ENCODE measurements at places on chromosomes 12 and 14.

DNA sequence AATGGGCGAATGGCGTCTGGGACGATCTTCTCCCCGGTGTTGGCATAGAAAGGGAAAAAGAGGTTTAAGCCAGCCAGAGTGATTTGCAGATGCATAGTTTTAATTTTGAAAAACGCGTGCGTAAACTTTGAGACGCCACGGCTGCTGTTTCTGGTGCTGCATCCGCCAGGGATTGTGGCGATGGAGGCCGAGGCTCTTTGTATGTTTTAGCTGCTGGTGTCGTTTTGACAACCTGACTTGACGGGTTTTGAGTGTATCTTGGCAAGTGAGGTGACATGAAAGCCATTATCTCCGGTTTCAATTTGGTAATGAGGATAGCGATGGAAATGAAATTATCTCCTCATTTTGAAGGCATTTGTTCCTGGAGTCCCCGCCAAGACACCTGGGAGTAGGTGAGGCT lies 1.6 kb downstream of the PTGDR start:
- DNase-seq = no peak

GRCh38 chr12:129886541-129886940 lies 17.3 kb downstream of the TMEM132D start:
- DNase-seq = no peak

DNA sequence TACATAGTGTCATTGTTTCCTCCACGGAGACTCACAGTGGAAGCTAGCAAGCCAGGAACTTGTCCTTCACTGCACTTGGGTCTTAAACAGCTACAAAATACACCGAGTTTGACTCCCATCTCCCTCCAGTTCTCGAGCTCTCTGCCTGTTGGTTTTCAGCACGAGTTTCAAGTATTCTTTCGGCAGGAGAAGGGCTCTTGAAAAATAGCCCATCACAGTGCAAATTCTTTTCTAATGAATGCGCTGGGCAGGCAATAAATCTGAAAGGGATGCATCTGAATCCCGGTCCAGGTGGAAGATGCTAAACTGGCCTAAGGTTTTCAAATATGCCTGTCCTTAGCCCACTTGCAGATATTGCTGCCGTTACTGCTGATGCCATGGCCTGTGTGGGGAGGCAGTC lies 173.9 kb downstream of the CACNA1C start:
- no peak for DNase-seq

- DNase-seq = no peak
These were observed 64.3 kb downstream of the PLEKHG3 start for GRCh38 chr14:64768401-64769095.

DNA sequence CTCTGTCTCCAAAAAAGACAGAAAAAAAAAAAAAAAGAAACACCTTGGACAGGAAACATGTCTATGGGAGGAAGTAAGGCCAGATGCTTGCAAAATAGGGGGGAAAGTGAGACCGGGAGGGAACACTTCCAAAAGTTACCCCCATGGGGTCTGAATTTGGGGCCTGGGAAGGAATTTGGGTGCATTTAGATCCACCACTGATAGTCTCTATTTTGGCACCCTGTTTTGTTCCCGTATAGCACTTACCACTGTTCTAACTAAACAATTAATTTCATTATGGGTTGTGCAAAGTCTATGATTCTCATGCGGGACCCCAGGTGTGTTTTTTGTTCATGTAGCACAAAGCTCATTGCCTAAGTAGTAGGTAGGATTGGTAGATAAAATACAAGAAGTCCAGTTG lies 1.4 kb upstream of the MLEC start:
- no peak for DNase-seq

- no peak for DNase-seq
These were observed 6.5 kb upstream of the BCAT1 start for GRCh38 chr12:24955389-24955788.

DNA sequence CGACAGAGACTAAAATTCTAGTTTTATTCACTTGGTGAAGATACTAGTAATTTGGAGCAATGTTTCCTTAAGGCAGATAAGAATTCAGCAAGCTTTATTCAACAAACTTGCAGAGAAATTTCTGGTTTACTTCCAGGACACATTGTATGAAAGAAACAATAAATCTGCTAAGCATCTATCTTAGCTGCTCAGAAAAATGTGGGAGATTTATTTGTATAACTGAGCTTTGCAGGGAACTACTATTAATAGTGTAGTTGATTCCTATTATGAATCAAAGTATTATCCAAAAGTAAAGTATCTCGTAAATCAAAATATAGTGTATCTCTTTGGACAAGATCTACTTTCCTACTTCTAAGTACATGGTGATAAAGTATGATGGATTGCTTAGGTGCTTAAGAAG lies 239.4 kb upstream of the TMTC1 start:
- no peak for DNase-seq

- DNase-seq = peak; percentile 7
These were observed 13.4 kb downstream of the NCAPD2 start for GRCh38 chr12:6507102-6507998.

DNA sequence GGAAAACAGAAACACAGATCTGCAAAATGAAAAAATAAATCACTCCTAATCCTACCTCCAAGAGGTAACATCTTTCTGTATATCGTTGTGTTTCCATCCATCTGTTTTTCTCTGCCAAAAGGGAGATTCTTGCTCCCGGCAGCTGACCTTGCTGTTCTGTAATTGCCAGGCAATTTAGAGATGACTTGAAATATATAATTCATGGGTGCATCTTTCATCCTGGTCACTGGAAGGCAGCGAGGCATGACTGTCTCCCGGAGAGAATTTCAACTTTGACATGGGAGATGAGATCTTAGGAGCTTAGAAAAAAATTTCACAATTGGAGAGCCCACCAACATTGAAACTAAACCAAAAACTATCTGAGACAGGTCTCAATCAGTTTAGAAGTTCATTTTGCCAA lies 53.0 kb downstream of the WSCD2 start:
- no peak for DNase-seq

- no peak for DNase-seq
These were observed 70.0 kb upstream of the DICER1 start for GRCh38 chr14:95227279-95227860.

GRCh38 chr14:103091041-103091882 lies 3.3 kb upstream of the EXOC3L4 start:
- no peak for DNase-seq

- no peak for DNase-seq
These were observed 3.7 kb downstream of the SH2B3 start for GRCh38 chr12:111409403-111409779.

DNA sequence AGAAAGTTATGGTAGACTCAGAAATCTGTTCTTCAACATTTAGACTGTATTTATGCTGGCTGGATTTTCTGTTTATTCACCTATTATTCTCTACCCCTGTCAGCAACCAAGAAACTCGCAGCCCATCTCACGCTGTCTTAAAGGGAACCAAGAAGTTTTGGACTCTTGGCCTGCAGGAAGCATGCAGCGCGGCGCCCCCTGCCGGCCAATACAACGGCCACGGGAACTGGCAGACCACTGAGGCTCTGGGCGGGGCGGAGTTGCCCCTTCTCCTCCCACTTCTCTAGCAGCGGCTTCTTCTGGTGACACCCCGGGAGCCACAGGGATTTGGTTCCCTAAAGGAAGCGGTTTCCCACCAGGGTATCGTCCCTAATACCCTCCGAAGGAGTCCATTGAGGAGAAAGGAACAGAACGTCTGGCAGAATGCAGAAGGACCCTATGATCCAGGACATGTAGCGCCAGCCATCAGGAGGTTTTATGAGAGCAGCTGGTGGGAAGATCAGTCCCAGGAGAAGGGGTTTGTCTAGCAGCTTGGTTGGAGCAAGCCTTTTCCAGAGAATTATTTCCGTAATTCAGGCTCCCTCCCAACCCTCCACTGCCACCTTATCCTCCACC lies 21.0 kb upstream of the RNASE2 start:
- no peak for DNase-seq

- no peak for DNase-seq
These were observed 474.9 kb upstream of the SOX5 start for GRCh38 chr12:24424376-24424775.

GRCh38 chr12:123634142-123634561 lies 523 bp downstream of the GTF2H3 start:
- no peak for DNase-seq

- DNase-seq = no peak
These were observed 33.5 kb downstream of the JDP2 start for GRCh38 chr14:75461303-75461702.

DNA sequence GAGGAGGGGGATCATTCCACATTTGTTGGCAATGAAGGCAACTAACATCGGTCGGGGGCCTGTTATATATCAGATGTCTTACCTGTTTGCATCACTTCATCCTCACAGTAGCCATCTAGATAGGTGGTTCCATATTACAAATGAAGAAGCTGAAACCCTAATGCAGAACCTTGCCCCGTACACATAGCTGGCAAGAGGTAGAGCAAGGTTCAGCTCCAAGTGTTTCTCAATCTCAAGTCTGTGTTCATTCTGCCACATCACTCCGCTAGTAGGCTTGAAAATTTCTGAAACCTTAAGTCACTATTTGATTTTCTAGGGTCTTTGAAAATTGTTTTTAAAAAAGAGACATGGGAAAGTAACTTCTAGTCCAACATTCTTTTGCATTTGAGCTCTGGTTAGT lies 17.0 kb downstream of the AVPR1A start:
- DNase-seq = no peak

DNA sequence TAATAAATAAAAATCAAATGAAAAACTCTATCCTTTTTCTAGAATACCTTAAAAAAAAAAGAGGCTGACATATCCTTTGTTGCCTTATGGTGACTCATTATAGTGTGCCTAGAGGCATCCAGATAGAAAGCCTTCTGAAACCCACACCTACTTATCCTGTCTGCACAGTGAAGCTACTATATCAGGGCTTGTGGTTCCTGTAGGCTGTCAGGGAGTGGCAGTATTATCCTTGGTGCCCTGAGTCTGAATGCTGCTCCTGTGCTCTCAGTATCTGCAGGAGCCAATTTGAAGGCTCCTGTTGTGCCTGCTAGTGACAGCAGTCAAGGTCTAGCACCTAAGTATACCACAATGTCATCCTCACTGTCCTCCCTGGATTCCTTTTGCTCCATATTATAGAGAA lies 168.4 kb upstream of the AVPR1A start:
- DNase-seq = no peak

- DNase-seq = no peak
These were observed 59.8 kb downstream of the SIX1 start for GRCh38 chr14:60589442-60589841.

DNA sequence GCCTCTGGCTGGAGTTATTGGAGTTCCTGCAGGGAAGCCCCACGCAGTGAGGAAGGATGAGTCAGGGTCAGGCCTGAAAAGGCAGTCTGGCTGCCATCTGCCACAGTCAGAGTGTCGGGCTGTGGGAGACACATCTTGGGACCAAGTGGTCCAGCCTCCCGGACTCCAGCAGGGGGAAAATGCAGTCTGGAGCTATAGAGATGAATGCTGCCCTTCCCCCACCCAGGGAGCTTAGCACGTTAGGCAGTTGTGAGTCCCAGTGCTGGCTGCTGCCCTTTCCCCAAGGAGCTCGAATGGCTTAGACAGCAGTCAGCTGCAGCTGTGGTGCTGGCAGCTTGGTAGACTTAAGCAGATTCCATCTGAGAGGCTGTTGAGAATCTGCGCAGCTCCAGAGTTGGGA lies 8.2 kb upstream of the NTS start:
- DNase-seq = no peak

- no peak for DNase-seq
These were observed 80.8 kb downstream of the SLC35F4 start for GRCh38 chr14:57785058-57785457.

GRCh38 chr14:91126761-91127160 lies 12.9 kb downstream of the DGLUCY start:
- DNase-seq = no peak

GRCh38 chr14:90495357-90496276 lies 98.8 kb downstream of the CALM1 start:
- no peak for DNase-seq

DNA sequence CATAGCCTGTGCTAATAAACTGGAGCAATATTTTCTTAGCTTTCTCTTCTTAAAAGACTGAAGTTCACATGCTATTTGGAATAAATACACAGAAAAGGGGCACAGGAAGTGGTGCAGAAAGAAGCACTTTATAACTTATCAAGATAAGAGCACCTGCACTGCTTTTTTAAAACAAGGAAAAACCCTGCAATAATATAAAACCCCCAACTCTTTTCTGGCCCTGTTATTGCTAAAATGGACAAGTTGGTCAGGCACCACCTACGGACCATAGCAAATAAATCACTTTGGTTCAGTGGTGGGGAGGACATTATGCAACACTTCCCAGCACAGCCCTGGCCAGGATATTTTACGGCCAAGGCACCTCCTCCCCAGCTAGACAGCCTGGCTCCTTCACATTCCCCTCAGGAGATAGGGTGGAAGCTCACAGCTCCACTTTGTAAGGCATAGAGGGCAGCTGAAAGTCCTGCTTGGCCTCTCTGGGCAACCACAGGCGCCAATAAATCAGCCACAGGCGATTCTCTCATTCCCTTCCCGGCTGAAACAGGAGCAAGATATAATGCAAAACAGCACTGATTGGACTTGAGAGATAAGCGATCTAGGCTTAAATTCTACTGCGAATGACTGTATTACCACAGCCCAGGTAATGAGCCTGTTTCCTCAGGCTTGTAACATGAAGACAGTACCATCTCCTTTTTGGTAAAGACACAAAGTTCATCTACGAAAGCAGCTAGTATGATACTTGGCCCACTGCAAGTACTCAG lies 2.0 kb downstream of the ZBTB25 start:
- no peak for DNase-seq

DNA sequence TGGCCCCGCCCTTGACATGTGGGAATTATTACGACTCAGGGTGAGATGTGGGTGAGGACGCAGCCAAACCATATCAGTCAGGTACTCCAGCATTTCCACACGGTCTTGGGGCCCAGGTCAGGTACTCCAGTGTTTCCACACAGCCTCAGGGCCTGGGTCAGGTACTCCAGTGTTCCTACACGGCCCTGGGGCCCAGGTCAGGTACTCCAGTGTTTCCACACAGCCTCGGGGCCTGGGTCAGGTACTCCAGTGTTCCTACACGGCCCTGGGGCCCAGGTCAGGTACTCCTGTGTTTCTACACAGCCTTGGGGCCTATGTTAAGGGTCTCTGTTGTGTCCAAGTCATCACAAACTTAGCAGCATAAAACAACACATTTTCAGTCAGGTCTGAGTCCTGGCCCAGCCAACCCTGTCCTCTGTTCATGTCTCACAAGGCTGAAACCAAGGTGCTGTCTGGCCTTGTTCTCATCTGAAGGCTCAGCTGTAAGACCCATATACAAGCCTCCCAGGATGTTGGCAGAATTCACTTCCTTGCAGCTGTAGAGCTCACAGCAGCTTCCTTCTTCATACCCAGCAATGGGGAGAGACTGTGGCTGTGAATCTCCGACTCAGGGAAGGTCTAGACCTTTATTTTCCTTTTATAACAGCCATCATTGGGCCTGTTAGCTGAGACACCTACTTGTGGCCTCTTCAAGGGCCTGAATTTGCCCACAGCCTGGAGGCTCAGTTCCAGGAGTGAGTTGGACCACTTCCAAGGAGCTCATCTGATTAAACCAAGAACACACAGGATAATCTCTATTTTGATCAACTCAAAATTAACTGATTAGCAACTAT lies 107.6 kb upstream of the SFSWAP start:
- DNase-seq = no peak
